ENCODE measurements at places on chromosomes 7 and 10. TPM values are rescaled to one million over a fixed set of nuclear protein-coding genes. Genes with fewer than 3 reads are reported as not detected.

The TFEC gene
- 0.85 TPM for total RNA-seq

The DNAJC12 gene
- 22.7 TPM for total RNA-seq

The TSPAN12 gene
- total RNA-seq: 16.2 TPM

The KCNIP2 gene
- total RNA-seq: 2.6 TPM

The SPRN gene
- total RNA-seq: 1.2 TPM

The EFCAB10 gene
- total RNA-seq: 6.4 TPM
